GM04503 (cell line): ENCODE measurements at places on chromosomes 5 and 9.

DNA sequence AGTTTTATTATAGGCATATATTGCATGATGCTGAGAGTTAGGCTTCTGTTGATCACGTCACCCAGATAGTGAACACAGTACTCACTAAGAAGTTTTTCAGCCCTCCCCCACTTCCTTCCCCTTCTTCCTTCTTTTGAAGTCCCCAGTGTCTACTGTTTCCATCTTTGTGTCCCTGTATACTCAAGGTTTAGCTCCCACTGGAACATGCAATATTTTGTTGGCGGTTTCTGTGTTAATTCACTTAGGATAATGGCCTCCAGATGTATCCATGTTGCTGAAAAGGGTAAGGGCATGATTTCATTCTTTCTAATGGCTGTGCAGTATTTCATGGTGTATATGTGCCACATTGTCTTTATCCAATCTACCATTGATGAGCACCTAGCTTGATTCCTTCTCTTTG, 764.3 kb downstream of the MTRR start:
- no peak for DNase-seq

- no peak for DNase-seq
Measured at GRCh38 chr9:22053178-22053577, 44.1 kb upstream of the CDKN2B start.

DNA sequence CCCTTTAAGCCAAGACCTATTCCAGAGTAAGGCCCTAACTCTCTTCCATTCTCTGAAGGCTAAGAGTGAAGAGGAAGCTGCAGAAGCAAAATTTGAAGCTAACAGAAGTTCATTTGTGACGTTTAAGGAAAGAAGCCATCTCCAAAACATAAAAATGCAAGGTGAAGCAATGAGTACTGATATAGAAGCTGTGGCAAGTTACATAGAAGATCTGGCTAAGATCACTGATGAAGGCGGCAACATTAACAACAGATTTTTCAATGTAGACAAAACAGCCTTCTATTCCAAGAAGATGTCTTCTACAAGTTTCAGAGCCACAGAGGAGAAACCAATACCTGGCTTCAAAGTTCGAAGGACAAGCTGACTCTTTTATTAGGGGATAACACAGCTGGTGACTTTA, 1143.4 kb downstream of the CDH12 start:
- DNase-seq = no peak

DNA sequence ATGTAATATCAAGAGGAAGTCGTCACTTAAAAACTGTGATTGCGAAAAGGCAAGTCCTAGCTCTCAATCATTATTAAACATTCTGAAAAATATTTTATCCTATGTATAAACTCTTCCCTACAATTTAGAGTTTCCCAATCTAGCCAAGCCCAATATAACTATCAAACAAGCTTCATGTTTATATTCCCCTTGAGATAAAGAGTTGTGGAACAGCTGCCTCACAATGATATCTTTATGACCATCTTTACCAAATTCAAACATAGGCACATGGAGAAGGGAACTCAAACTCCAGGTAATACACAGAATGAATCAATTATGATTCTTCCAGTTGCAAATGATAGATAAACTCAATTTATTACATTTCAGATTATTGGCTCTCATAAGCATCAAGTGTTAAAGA, 1468.7 kb downstream of the EFNA5 start:
- no peak for DNase-seq

GRCh38 chr5:173230690-173231380, 4.2 kb downstream of the NKX2-5 start:
- DNase-seq = no peak

GRCh38 chr5:172178991-172179989, 8.7 kb downstream of the STK10 start:
- no peak for DNase-seq

- DNase-seq = no peak
Measured at GRCh38 chr9:71518045-71518827, 250.1 kb downstream of the CEMIP2 start.

DNA sequence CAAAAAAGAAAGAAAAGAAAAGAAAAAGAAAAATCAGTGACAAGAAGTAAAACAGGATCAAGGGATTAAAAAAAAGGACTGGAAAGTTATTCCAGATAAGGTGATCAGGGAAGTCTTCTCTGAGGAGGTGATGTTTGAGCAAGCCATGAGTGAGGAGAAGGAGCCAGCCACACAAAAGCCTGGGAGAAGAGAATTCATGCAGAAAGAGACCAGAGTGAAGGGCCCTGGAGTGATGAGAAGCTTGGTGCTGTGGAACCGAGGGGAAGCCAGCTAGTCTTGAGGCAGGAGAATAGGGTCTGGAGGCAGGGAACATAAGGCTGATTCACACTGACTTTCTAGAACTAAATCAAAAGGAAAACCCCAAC, 4.0 kb upstream of the EXOSC2 start:
- no peak for DNase-seq

DNA sequence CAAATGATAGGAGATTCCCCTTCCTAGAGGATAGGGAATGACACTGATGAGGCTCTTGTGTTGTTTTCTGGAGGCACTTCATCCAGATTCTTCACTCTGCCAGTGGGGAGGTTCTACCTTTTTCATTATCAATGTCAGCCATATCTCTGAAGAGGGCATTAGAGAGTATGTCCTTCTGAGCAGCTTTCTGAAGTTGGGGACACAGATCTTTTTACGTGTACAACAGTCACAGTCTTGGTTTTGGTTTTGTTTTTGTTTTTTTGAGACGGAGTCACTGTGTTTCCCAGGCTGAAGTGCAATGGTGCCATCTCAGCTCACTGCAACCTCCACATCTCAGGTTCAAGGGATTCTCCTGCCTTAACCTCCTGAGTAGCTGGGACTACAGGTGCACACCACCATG, 22.6 kb downstream of the CENPH start:
- DNase-seq = no peak

- DNase-seq = no peak
Measured at GRCh38 chr5:43649256-43649655, 46.3 kb downstream of the NNT start.
